ENCODE measurements at places on chromosomes 7 and 10.

- no peak for DNase-seq
Measured at GRCh38 chr10:37035853-37036252, 89.5 kb upstream of the ANKRD30A start.

DNA sequence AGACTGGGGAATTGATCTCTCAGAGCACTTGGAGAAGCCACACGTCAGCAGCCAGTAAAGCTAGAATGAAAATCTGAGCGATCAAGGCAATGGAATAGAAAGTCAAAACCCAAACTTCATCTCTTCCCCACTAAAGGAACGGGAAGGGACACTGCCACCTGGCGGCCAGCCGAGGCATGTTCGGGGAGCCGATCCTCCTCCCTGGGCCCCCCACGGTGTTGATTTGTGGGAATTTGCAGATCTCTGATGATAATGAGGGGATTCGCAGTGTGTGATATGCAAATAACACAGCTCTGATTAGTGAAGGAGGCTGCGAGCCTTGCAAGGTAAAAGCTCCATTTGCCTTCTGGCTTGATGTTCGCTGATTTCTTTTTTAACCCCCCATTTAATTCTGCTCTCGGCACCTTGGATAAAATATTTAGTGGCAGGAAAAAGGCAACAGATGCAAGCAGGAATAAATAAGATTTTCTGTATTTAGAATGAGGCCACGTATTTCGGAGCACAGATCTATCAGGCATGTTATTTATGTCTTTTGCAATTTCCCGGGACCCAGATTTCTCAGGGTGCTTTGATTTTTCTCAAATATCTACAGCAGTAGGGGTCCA lies 258.6 kb downstream of the PAXIP1 start:
- DNase-seq = no peak

DNA sequence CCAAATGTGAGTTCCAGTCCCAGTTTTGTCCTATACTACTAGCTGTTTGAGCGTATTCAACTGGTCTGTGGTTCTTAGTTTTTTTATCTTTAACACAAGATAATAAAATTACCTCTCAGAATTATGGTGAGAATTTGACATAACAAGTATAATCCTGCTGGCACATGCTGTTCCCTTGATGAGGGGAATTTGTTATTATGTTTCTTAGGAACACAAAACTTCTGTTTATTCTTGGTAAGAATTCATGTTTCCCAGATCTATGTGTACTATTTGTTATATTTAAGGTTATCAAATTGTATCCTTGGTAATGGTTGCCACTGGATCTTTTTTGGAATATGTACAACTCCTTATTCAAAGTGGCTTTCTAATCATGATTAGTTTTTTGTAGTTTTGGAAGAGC lies 335.6 kb downstream of the ADK start:
- no peak for DNase-seq

DNA sequence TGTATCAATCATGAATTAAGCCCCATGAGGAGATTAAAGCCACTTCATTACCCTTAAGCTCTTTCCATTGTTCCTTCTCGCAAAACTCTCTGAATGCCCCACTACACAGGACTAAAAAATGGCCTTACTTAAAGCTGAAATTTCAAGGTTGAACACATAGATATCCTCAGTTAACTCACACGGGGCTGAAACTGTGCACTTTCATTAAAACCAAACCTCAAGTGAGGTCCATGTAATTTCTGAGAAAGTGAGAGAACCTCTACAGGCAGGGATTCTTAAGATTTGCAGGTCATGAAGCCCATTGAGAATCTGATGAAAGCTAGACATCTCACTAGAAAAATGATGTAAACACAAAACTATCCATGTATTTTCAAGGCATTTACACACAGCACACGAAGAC lies 15.9 kb downstream of the DENND11 start:
- DNase-seq = no peak

DNA sequence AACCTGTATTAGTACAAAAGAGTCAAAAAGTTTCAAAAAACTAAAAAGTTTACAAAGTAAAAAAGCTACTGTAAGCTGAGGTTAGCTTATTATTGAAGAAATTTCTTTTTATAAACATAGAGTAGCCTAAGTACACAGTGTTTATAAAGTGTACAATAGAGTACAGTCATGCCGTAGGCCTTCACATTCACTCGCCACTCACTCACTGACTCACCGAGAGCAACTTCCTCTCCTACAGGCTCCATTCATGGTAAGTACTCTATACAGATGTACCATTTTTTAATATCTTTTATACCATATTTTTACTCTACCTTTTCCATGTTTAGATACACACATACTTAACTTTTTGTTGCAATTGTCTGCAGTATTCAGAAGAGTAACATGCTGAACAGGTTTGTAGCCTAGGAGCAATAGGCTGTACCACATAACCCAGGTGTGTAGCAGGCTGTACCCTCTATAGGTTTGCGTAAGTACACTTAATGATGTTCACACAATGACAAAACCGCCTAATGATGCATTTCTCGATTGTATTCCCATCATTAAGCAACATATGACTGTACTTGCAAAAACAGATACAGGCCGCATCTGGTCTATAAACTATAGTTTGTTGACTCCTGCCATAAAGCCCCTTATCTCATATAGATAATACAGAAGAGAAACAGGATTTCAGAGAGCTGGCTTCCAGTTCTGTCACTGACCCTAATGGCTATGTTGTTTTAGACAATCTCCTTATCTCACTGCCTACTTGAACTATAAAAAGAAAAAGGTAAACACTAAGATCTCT lies 438.8 kb downstream of the HTR7 start:
- no peak for DNase-seq

Measured in central memory CD4-positive, alpha-beta T cell (primary cell).